ENCODE measurements at places on chromosomes 11 and 22.

GRCh38 chr11:64851831-64852351 lies 7.4 kb upstream of the CDC42BPG start:
- DNase-seq: no peak

- DNase-seq: no peak
Observed at GRCh38 chr11:69962152-69962551, 116.0 kb upstream of the ANO1 start.

- no peak for DNase-seq
Observed at GRCh38 chr11:76327756-76328388, 53.1 kb downstream of the THAP12 start.

- DNase-seq: no peak
Observed at GRCh38 chr11:64036087-64037026, 626 bp downstream of the FLRT1 start.

- DNase-seq: no peak
Observed at GRCh38 chr11:45278714-45279113, 7.4 kb downstream of the SYT13 start.
